Dorsolateral prefrontal cortex (tissue), 122 donors: ENCODE measurements at places on chromosomes 6 and 20.

GRCh38 chr20:53794529-53795115 lies 201.0 kb upstream of the ZNF217 start:
- DNase-seq = no peak

- DNase-seq = no peak
These were observed 230.2 kb upstream of the PLN start for GRCh38 chr6:118317581-118318563.

DNA sequence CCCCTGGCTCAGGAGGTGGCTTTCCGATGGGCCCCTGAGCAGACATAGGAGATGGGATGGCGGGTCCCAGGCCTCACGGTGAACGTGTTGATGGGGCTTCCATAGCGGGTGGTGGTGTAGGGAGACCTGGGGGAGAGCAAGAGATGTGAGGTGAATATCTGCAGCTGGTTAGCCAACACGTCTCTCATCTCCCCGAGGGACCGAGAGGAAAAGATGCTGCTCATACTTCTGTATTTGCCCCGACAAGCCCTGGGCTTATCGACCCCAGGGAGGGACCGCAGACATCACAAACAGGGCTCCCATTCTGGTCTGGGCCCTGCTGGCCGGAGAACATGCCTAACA lies 38.7 kb downstream of the C6orf132 start:
- DNase-seq = no peak

GRCh38 chr6:157868835-157869234 lies 45.8 kb downstream of the SNX9 start:
- DNase-seq = no peak

- DNase-seq = no peak
These were observed 105.2 kb upstream of the CARMIL1 start for GRCh38 chr6:25173951-25174474.
